ENCODE measurements at places on chromosomes 3 and 15.

DNA sequence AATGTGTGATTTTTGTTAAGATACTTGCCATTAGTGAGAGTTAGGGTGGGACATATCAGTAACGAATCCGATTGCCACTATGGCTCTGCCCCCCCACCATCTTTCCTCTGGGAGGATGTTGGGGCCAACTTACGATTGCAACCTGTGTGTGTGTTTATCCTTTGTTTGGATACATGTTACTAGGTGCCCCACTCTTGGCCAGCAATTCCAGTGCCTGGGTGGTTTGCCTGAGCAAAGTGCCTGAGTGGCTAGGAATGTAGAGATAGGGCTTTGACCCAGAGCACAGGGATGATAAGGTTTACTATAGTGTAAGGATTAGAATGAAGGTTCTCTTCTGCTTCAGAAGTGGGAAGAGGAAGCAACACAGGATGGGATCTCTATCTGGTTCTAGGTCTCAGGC, 231.8 kb downstream of the TP63 start:
- DNase-seq: no peak

- DNase-seq: no peak
Observed at GRCh38 chr15:74173380-74174218, at the start of gene ISLR. ISLR (plus strand) TSS chr15:74173710; CDS start chr15:74174859, 1,149 bp downstream.

DNA sequence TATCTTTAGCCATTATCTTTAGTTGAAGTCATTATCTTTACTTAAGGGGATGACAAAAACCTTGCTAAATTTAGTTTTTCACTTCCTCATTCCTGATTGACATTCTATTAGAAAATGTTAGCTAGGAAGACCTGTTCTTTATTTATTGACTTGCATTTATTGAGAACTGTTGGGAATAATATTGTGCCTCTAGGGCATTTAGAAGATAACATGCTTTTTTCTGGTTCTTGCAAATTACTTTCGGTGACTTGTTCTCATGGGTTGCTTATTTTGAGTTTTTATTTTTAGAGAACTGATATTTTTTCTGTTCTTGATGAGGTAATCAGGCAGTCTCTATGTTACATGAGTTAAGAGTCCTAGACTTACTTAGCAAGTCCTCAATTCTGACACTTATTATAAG, 48.3 kb upstream of the CTDSPL start:
- DNase-seq: no peak

DNA sequence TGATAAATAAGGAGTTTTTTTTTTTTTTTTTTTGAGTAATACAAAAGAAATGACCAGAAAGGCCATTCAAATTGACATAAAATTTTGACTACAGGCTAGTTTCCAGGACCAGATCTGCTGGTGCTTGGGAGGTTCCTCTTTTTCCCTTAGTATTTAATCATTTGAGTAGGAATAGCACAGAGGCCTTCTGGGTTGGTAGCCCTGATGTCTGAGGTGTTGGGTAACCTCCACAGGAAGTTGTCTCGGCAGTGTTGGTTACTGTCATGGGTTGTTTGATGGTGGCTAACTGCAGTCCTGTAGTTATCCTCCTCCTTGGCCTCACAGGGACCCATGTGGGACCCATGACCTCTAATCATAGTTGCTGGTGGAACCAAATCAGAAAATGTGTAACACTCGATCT, 91.1 kb downstream of the USP13 start:
- DNase-seq: no peak

- no peak for DNase-seq
Observed at GRCh38 chr3:115688418-115688817, 65.1 kb downstream of the GAP43 start.
